ENCODE measurements at places on chromosomes 5 and 9.

DNA sequence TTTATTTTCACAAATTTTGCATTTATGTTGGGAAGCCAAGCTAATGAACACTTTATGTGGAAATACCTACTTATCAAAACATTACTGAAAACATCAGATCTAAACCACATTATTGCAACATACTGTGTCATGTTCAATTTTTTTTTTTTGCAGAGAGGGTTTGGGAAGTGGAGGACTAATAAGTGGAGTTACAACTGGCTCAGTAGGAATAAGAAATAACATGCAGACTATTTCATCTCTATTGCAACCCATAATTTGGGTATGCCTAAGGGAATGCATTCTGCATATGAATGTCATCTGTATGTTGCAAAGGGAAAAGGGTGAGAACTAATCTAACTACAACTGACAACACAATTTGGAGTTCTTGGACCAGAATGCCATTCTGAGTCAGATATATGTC is 41.8 kb downstream of the APC start:
- DNase-seq = no peak

DNA sequence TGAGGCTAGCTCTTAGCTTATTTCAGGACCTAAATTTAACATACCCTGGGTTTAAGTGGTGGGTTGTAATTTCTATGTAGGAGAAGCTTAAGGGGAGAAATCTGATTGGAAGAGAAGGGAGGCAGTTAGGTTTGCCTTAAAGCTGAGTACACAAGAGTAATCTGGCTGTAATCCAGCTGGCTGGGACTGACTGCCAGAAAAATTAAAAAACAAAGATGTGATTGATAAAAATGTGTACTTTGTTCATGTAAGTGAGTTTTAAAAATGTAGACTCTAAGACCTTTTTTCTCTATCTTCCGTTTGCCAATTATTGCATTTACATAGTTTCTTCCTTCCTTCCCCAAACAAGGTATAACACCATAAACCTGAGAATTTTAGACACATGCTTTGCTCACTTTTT is 17.5 kb upstream of the MSMP start:
- no peak for DNase-seq

- DNase-seq = no peak
These were observed 37.6 kb upstream of the MELK start for GRCh38 chr9:36535107-36535506.

- no peak for DNase-seq
These were observed 46.6 kb downstream of the ANGPTL2 start for GRCh38 chr9:127075624-127076372.

DNA sequence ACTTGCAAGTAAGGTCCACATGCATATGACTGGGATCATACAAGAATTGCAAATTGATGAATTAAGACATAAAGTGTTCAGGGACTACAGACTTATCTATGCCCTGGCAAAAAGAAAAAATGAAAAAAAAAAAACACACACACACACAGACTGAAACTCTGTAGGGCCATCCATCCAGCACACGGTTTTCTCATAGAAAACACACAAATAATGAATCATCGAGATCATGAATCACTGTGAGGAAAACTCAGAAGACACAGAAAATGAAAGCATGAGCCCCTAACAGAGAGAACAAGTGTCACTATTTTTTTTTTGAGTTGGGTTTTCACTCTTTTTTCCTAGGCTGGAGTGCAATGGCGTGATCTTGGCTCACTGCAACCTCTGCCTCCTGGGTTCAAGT is 185.2 kb downstream of the IRX2 start:
- DNase-seq = no peak

- no peak for DNase-seq
These were observed 27.9 kb downstream of the BICD2 start for GRCh38 chr9:92736563-92737215.

- DNase-seq = no peak
These were observed 104.9 kb downstream of the FEM1C start for GRCh38 chr5:115439639-115440038.

GRCh38 chr9:34551751-34552605 is 29.2 kb upstream of the ENHO start:
- no peak for DNase-seq

DNA sequence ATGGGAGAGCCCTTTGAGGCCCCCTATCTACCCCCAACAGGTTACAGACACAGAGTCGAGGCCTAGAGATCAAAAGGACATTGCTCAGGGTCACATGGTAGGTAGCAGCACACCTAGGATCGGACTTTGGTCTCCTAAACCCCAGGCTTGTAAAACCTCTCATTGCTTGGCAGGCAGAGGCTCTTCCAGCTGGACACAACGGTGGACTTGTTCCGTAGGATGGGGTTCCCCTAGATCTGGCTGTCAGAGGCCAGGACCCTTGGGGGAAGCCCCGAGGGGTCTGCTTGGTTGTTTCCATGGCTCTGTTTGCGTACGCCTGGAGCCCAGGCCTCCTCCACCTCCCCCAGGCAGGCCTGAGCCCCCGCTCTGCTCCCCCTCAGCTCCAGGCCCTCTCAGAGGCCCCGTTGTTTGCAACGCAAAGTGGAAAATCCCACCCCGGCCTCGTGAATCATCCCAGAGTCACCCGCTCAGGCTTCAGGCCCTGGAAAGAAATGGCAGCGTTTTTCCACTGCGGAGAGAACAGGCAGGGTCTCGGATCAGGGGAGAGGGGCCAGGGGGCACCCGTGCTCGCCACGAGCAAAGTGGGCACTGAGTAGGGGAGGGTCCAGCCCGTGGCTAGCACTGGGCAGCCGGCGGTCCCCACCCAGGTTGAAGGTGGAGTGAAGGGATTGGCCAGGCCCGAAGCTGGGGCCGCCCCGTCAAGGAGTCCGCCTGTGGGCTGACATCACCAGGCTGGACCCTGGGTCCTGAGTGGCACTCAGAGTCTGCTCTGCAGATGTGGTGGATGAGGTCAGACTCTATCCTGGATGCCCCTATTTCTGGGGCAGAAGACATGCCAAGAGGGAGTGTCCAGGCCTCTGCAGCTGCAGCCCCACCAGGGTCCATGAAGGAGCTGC is 19.8 kb downstream of the COL27A1 start:
- DNase-seq = no peak

DNA sequence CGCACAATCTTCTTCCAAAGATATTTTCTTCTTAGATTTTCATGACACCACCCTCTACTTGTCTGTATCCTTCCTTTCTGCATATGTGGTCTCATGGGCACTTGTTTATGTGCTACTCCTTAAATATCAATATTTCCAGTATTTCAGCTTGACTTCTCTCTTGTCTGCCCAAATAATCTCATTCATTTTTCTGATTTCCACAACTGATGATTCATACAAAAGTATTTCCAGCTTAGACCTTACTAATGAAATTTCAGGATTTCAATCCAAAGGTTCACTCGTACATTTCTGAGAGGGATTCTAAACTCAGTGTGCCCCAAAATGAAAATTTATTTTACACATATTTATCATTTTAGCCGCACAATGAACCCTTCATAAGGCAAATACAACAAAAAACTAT is 928.9 kb upstream of the C9orf72 start:
- no peak for DNase-seq

DNA sequence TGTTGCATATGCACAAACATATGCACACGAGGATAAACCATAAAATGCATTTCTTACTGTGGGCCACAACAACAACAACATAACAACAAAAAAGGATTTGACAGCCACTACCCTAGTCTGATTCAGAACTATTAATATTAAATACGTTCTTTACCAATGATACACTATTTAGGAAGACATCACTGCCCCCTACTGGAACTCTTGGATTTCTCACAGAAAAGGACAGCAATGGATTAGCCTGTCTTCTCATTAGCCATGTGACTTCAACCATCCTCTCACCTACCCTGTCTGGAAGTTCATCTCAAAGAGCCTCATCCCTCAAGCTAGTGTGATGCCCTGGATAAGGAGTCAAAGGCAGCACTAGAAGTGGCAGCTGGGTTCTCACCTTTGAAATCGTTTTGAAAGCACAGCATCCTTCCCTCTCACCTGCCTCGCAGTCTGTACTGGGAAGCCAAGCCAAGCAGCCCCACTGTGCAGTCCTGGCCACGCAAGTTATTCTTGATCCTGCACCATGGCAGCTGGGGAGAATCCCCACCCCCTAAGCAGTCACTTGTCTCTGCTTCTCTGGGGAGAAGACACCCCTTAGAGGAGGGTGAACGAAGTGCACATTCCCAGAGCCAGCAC is 64.6 kb downstream of the SH3TC2 start:
- no peak for DNase-seq

GRCh38 chr9:8610256-8610655 is 810.7 kb upstream of the DMAC1 start:
- no peak for DNase-seq

DNA sequence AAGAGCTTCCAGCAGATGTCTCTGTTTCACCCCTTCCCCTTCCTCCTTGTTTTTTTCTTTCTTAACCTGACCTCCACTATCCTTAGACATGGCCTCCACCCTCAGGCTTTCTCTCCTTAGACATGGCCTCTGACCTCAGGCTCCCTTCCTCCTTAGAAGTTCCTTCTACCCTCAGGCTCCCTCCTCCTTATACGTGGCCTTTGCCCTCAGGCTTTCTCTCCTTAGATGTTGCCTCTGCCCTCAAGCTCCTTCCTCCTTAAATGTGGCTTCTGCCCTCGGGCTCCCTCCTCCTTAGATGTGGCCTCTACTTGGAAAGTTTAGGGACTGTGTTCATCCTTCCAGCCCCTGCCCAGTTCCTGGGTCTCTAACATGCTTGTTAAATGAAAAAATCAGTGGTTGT is 180.4 kb upstream of the S1PR3 start:
- no peak for DNase-seq

DNA sequence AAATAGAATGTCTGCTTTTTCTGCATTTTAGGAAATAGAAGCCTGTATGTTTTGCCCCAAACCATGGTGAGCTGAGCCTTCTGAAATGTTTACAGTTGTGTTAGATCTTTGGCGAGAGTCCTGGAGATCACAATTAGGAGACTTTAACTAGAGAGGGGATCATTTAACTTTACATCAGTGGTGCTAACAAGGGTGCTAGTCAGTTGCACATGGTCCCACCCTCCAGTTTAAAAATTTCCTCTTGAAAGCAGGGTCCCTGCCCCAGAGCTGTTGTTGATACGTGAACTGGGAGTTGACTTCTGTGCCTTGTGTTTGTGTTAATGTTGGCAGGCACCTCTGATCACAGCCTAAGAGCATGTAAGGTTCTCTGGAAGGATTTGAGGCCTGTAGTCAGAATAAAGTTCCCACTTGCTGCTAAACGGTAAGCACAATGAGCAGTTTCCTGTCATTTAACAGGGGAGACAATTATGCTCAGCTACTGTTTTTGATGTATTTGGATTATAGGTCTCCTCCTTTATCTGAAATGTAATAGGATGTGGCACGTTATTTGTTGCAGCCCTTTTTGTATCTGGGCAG is 43.7 kb downstream of the RASGRF2 start:
- DNase-seq = no peak

DNA sequence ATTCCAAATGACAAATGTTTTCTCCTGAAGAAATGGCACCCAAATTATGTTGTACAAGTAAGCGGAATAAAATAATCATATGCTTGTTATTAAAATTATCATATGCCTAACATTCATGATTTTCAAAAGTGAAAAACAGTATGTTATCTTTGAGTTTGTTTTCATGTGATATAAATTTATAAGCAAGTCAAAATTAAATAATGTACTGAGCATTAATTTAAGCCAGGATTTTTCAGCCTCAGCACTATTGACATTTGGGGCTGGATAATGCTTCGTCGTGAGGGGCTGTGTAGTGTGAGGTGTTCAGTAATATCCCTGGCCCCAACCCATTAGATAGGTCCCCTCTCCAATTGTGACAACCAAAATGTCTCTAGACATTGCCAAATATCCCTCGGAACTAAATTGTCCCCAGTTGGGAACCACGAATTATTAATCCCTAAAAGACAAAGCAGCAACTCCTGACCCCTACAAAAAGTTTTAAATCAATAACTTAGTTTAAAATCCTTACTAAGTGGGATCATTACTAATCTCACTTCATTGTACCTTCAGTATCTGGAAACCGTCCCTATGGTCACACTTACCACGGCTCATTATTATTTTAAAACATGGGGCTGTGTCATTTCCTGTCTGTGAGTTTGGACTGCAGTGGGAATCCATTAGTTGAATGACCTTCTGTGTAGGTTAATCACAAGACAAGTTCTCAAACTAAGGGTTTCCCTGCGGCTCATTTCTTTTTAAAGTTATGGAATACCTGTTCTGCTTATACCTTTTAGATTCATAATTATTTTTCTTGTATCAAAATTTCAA is 1.3 kb upstream of the NNT start:
- no peak for DNase-seq

GRCh38 chr9:138013836-138014562 is 136.4 kb downstream of the CACNA1B start:
- no peak for DNase-seq

DNA sequence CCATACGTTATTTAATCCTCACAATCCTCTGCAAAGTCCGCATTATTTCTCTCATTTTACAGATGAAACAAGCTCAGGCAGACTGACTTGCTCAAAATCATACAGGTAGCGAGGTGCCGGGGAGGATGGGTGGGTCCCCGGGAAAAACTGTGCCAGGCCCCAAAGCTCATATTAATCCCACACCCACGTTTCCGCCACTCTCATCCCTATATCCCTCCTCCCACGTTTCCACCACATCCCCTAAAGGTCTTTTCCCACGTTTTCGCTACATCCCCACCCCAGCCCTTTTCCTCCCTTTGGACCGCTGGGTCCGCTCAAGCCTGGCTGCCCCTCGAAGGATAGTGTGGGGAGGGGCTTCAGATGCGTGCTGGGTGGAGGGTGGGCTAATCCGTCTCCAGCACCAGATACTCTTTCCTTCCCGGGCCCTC is 434 bp upstream of the FSD1L start:
- no peak for DNase-seq

- DNase-seq = no peak
These were observed 1064.4 kb upstream of the DMAC1 start for GRCh38 chr9:8863886-8864544.

- no peak for DNase-seq
These were observed 12.1 kb downstream of the ARHGEF37 start for GRCh38 chr5:149593370-149593769.

DNA sequence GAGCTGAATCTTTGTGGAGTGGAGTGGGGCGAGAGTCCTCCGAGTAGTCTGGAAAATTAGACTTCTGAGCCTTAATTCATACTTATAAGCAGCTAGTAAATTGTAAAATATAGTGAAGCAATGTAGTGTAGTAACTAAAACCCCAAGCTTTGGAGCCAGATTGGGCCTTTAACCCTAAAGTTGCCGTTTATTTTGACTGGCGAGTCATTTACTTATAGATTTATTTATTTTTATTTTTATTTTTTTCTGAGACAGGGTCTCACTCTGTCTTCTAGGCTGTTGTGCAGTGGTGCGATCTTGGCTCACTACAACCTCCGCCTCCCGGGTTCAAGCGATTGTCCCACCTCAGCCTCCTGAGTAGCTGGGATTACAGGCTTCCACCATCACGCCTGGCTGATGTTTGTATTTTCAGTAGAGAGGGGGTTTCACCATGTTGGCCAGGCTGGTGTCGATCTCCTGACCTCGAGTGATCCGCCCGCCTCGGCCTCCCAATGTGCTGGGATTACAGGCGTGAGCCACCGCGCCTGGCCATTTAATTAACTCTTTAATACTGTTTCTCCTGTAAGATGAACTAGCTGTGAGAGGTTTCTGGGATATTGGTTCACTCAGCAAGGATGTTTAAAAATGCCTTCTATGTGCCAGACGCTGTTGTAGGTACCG is 687 bp upstream of the RPS23 start:
- DNase-seq = no peak
